ENCODE measurements at places on chromosomes 2 and 18.

GRCh38 chr18:9808295-9809241 is 77.2 kb upstream of the TXNDC2 start:
- DNase-seq: no peak

GRCh38 chr18:45059695-45060094 is 379.0 kb downstream of the SETBP1 start:
- DNase-seq: no peak

DNA sequence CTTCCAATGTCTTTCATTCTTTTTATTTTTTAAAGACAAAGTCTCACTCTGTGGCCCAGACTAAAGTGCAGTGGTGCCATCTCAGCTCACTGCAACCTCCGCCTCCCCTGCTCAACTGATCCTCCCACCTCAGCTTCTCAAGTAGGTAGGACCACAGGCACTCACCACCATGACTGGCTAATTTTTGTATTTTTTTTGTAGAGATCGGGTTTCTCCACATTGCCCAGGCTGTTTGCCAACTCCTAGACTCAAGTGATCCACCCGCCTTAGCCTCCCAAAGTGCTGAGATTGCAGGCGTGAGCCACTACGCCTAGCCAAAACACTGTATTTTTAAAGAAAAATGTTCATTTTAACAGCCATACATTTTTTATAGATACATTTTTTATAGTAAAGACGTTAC is 12.7 kb downstream of the GCKR start:
- DNase-seq: no peak

GRCh38 chr2:43220229-43220751 is 6.1 kb downstream of the ZFP36L2 start:
- DNase-seq: no peak

- DNase-seq: no peak
Measured at GRCh38 chr2:157821519-157822131, 54.5 kb downstream of the ACVR1 start.

DNA sequence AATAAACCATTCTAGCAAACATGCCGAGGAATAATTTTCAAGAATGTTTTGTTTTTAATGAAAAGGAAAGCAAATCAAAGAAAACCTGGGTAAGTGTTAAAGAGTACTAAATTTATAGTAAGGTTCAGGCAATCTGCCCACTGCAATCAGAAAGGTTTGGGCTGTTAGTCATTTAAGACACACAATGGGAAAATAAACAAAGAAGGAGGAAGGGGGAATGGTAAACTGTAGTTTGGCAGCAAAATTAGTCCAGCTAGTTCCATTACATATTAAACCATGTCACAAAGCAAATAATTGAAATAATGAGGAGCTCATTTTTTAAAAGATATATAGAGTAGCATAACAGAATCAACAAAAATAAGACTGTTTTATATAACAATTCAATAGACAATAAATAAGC is 87.5 kb upstream of the COPS8 start:
- DNase-seq: no peak

- DNase-seq: no peak
Measured at GRCh38 chr2:234992196-234992595, 40.4 kb downstream of the SH3BP4 start.

- DNase-seq: no peak
Measured at GRCh38 chr18:76564655-76565237, 69.7 kb upstream of the ZNF516 start.

DNA sequence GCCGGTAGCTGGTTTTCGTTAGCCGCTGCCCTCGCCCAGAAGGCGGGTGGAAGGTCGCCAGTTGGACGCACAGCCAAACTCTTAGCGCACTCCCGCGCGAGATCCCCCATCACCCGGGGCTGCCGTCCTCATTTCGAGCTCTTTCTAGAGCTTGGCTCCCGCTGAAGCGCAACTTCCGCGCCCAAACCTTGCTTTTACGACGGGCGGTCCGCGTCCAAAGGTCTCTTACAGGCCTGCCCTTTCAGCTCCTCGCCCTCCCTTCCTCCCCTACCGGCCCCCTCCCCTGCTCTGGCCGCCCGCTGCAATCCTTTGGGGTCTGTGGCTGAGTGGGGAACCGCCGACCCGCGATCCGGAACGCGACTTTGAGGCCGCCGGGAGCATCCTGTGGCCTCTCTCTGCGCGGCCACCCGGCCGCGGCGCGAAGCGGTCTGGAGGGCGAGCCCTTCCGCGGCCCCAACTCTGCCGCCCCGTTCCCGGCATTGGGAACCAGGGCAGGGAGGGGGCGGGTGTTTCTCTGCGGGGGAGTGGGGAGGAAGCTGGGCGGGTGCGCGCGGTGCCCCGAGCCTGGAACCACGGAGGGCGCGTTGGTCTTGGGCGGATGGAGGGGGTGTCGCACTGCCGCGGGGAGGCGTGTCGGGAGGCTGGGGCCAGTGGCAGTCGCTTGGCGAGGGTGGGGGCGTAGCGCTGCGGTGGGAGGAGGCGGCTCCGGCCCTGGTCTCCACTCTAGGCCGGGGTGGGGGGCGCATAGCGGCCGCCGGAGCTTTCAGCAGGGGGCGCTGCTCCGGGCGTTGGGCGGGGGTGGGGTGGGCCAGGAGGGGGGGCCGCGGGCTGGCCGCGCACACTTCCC is at the start of gene GDF7:
Gene GDF7 (plus strand): TSS at position 841 of the 847 bp plus-strand sequence. CDS start 96 bp downstream, outside the sequence.
- no peak for DNase-seq

DNA sequence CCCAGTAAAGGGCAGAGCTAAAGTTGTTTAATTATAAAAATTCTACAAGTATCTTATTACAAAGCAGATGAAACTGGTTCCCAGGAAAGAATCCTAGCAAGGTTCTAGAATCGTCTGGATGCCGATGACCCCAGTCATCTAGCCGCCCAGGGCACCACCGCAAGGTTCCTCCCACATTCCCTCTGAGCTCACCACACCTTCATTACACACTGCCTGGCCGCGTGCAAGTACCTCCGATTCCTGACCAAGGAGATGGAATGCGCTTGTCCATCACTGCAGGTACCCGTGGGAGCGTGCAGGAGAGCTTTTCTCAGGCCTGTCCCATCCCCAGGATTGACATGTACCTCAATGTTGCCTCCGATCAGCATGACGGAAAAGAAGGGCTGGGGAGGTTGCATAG is 158.5 kb downstream of the LAMA1 start:
- DNase-seq: no peak

DNA sequence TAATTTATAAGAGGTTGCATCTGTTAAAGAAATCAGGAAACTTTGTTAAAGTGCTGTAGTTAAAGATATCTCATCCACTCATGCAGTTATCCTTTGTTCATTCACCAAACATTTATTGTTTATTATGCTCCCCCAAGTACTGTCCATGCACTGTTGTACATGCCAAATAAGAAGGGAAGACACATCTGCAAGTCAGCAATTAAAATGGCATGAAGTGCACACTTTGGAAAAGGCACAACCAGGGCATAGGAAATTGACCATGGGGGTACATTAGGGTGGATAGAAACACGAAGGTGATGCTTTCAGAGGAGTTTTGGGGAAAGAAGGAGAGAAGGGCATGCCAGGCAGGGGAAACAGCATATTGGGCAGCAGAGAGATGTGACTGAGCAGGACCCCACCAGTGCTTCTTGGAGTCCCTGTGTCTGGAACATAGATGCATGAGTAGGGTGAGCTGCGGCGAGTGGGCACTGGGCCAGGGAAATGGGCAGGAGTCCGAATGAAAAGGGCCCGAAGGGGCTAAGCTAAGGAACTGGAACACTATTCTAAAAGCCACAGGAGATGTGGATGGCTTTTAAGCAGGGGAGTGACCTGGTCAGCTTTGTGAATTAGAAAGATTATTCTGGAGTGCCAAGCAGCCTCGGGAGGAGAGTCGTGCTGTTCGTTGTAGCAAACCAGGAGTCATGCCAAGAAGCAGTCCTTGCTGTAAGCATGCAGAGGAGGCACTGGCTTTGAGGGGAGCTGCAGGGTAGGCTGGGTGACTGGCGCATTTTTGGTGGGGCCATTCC is 316.3 kb downstream of the AGPS start:
- DNase-seq: no peak

DNA sequence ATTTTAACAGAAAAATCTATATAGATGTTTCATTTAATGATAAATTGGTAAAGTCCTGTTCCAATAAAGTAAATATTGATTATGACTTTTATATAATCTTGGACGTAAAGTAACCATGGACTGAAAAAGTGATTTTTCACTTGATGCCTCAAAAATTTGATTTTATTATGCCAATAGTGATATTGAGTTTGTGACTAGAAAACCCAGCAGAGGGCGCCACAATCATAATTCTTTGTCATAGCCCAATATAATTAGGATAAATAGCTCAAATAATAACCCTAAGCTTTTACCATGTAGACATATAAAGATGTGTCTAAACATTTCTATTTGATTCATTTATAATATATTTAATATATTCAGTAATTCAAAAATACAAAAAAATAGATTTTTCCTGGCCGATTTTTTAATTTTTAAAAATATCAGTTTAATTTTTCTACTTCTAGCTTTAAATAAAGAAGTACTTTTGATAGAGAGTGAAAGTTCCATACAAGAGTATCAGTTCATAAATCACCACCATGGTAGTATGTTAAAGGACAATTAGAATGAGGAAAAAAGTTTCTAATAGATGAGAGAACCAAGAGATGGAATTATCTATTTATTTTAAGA is 30.7 kb downstream of the CAMKMT start:
- no peak for DNase-seq

GRCh38 chr2:85435981-85436835 is 17.7 kb downstream of the SH2D6 start:
- no peak for DNase-seq

GRCh38 chr2:230685178-230685577 is 27.5 kb upstream of the CAB39 start:
- DNase-seq: no peak

GRCh38 chr2:120625865-120626560 is 109.7 kb upstream of the GLI2 start:
- DNase-seq: no peak

Measured in GM12878 (cell line).